ENCODE measurements at places on chromosomes 5 and 9.

- no peak for DNase-seq
These were observed 362.9 kb downstream of the ARRDC3 start for GRCh38 chr5:91020065-91020800.

DNA sequence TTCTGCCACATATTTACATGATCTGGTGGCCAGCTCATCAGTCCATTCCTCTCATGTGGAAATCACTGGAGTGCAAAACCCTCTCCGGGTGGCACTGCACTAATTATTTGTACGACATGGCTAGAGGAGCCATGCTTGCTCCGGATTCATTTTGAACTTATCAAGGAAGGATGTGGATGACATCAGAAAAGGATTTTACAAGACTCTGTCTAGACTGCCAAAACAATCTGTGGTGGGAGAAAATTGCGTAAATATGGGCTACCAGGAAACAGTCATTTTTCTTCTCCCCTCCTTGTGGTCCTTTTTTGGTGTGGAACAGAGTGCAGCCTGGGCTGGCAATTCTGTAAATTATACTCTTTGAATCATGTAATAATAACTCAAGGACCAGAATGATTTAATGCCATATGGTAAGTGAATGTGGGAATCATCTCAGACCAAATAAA lies 123.4 kb upstream of the IFNE start:
- no peak for DNase-seq

DNA sequence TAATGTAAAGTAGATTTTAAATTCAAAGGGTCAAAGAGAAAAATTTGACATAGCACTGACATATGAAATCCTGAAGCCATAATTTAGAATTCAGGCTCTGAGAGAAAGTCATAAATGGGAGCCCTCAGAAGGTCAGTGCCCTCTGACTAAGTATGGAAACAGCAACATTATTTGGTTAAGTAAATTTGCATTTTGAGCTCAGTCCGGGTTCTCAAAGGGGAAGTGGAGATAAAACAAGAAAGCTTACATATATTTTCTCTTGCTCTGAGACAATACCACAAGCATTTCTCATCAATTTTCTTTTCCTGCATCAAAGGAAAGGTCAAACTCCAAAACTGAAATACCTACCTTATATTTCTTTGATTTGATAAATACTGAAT lies 348.0 kb downstream of the SEMA5A start:
- DNase-seq = no peak

DNA sequence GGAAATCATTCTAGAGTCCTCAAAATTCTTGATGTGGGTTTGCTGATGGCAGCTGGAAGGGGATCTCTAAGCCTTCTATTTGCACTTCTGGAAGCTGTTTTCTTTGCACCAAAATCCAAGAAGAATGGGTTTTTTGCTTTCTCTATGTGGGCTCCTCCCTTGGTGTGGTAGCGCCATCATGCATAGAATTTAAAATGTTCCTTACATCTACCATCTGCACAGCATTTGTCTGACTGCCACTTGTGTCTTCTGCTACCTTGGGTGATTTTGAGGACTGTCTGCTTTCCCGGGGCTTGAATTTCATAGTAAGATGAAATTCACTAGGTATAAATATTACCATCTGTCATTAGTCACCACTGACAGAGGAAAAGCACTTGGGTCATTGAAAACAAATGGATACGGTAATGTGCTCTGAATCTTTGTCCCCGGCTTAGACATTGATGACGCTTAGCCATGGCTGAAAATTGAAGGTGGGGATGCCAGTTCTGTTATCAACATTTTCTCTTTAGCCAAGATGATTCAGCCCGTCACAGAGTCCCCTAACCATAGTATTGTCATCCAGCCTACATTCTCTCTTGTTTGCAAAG lies 30.0 kb downstream of the SNX30 start:
- DNase-seq = no peak

DNA sequence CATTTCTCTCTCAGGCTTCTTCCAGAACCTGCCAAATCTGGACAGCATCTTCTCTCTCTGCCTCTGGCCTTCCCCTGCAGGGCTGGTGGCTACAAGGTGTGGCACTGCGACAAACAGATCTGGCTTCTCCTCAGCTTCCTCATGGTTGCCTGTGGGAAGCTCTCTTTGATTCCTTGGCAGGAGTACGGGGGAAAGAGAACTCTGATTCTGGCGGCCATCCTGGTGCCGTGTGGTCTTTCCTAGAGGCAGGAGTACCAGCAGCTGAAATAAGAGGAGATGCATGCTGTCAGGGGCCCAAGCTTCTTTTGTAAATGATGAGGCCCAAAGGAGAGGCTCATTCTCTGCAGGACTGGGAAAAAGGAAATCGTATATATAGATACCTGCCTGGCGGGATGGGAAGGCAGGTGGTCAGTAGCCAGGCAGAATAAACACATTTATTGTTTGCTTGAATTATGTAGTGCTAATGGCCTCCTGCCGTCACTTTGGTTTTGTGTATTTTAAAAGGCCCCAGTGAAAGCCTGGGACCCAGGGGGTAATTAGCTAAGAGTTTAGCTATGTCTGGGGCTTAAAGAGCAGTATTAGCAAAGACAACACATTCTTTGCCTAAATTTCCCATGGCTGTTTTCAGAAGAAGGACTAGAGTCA lies at the start of gene CER1:
TSS of gene CER1 (minus strand) at position 343 of the 645 bp plus-strand sequence. CDS start at position 282, 61 bp downstream.
- DNase-seq = no peak

DNA sequence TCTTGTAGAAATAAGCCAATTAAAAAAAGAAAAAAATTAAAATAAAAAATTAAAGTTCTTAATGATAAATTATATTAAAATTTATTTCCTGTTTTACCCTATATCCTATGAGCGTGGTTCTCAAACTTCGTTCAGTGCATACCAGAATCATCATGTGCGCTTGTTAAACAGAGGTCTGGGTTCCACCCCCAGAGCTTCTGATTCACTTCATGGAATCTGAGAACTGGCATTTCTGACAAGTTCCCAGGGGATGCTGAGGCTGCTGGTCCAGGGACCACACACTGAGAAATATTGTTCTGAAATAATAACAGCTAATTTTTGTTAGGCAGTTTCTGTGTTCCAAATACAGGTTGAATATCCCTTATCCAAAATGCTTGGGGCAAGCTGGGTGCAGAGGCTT lies 79.3 kb downstream of the TMC1 start:
- DNase-seq = no peak

DNA sequence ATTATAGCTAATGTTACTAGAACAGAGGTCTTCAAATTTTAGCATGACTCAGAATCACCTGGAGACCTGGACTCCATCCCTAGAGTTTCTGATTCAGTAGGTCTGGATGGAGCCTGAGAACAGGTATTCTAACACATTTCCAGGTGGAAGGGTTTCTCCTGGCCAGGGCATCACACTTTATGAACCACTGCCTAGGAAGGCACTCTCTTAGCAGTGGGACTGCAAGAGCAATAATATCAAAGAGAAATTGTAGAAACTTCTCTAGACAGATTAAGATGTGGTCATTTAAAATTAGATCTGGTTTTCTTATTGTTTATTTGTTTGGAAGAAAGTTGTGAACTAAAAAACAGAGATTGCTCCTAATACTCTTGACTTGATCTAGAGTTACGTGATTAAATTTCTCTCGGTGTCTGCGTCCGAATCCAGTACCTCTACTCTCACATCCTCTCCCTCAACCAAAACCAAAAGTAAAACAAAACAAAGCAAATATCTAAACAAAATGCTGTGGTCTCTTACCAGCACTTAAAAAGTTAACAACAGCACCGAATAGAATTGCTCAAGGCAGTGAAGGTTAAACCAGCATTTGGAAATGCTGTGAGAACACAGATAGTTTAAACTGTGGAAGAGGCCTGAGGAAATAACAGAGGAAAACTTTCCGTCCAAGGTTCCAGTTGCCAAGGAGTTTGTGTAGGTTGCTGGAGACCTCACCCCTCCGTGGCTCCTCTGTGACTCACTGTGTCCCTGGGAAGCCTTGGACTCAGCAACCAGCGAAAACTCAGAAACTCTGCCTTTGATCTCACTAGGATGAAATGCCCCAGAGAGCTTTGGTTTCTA lies 193.4 kb downstream of the ARRDC3 start:
- DNase-seq = no peak

- DNase-seq = no peak
These were observed 114.0 kb downstream of the C9orf50 start for GRCh38 chr9:129506892-129507291.

- no peak for DNase-seq
These were observed 18.2 kb downstream of the ATP10B start for GRCh38 chr5:160833806-160834205.

- DNase-seq = no peak
These were observed 242.3 kb upstream of the BRINP1 start for GRCh38 chr9:119611565-119611964.

DNA sequence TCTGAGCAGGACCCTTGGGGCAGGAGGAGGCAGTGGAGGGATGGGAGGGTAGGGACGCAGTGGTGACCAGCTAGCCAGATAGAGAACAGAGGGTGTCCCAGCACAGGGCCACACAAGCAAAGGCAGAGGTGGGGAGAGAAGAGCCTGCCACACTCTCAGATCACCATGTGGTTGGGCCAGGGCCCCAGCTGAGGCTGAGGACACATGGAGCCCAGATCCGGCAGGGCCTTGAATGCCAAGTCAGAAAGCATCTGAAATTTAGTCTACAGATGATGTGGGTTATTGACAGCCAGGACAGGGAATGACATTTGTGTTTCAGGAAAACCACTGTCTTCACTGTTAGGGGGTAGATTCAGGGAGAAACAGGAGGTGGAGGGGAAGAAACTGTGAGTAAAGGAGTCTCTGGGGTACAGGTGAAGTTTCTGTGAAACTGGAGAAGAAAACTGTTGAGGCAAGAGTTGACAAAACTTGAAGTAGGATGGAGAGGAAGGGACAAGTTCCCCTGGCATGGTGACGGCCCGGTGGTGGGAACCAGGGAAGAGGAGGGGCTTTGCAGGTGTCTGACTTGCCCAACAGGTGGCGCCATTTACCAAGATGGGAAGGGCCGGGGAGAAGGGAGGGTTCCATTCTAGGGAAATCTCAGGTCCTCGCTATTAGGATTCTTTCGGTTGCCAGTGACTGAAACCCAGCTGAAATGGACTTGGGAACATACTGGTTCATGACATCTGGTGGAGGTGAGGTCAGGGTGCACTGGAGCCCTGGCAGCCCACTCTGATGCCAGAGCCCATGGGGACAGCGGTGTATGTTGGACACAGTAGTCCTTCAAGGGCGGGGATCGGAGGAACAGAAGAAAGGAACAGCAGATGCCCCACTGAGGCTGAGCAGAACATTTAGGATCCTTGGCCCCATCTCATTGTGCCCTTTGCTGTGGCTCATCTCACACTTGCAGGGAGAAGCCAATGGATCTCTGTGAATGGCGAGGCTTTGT lies 100.1 kb downstream of the KCNIP1 start:
- peak; percentile 11 for DNase-seq

GRCh38 chr5:9505225-9505624 lies 40.6 kb downstream of the SEMA5A start:
- no peak for DNase-seq

DNA sequence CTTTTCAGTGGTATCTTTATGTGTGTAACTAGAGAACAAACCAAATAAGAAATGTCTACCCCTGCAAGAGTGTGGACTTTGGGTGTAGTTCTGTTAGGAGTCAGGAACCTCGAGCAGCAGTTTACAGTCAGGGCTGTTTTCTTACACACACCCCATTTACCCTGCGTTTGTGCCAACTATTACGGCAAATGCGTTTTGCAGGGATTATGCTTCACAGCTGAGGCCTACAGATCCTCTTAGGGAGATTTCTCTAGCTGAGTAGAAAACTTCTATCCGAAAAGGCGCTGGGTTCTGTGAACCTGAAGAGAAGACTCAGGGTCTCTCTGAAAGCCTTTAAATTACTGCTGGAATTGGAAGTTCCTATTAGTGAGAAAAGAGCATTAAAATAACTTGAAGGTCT lies 51.4 kb downstream of the ACER2 start:
- no peak for DNase-seq
